NCI-H774 (cell line): ENCODE measurements at places on chromosomes 6 and 20.

GRCh38 chr6:42338744-42339222, 112.9 kb downstream of the TRERF1 start:
- DNase-seq: no peak

DNA sequence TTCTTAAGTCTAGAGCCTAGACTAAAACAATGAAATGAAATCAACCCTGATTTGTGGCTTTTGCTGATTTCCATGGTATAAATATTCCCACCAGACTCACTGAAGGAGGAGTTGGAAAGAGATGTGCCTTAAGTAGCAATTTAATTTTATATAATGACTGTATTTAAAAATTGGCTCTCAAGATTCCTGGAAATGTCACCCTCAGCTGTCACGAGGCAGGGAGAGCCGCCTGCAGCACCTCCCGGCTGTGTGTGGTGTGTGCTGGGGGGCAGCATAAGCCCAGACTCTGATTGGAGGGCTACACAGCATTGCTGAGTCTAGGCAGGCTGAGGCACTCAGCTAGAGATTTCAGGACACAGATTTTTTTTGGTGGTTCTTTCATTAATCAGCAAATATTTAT, 40.6 kb upstream of the TMEM181 start:
- no peak for DNase-seq

DNA sequence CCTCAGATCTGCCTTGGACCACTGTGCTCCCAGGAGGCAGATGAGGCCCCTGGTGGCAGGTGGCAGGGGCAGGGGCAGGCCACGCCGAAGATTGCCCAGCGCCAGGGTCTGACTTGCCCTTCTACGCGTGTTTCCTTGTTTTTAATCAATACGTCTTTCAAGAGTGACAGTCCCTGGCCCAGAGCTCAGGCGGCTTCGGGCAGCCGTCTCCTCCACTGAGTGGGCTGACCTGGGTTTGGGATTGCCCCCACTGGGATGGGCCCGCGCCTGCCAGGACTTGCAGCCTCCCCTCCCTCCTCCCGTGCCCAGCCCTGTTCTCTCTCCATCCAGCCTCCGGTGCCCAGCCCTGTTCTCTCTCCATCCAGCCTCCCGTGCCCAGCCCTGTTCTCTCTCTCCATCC, 21.2 kb downstream of the FRMD1 start:
- DNase-seq: no peak

DNA sequence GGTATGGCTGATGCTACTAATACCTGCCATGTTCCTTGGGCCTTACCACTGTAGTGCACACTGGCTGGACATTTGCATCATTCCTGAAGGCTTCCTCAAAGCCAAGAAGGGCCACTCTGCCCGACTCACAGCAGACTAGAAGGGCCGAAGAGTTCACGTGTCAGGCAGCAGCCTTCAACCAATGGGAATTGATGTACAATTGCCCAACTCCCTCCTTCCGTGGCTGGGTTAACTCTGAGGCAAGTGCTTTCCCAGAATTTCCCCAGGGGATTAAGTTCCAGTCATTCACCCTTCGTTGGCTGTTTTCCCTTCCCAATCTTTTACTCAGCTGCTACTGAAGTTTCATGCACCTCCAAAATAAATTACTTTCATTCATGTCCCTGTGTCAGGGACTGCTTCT, 29.8 kb downstream of the PSMB9 start:
- no peak for DNase-seq

- DNase-seq: no peak
Measured at GRCh38 chr6:163296835-163297519, 117.5 kb upstream of the QKI start.

DNA sequence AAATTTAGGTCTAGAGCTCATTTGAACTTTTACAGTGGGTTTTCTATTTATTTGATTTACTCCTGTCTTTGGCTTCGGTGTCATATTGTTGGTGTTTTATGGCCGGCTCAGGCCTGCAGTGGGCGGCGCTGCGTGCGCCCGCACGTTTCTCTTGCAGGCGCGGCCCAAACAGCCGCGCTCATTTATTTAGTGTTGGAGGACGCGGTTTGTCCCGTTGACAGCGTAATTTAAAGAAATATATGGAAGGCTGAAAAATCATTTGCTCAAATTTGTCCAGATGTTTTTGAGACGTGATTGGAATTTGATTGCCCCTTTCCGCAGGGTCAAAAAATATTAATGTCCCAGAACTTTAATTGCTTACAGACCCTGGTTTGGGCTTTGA, 22.1 kb downstream of the TFAP2B start:
- no peak for DNase-seq

DNA sequence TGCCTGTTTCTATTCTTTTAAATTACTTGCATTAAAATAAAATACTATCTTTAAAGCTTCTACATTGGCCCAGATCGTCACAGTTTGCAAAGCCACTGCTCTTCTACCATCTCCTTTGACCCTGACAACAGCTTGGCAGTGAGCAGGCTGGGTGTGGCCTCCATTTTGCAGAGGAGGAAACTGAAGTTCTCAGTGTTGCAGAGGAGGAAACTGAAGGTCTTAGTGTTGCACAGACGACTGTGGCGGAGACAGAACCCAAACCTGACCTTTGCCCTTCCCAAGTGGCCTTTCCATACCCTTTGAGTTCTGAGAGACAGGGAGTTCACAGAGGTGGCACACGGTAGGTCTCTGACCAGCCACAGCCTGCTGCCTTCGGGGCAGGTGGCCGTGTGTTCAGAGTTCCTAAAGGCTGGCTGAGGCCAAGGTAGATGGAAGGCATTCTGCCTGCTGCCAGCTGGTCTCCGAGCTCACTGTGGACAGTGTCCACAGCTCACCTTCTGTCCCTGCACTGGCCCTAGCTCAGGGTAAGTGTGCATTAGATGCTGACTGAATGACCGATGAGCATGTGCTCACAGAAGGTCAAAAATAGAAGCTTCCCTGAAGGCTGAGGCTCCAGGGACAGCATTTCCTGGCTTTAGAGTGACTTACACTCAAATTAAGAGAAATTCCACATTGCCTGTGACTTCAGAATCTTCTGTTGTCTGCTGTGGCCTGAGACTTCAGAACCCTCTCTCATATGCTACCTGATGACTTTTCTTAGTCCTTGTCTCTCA, 113.5 kb upstream of the SLC24A3 start:
- no peak for DNase-seq

DNA sequence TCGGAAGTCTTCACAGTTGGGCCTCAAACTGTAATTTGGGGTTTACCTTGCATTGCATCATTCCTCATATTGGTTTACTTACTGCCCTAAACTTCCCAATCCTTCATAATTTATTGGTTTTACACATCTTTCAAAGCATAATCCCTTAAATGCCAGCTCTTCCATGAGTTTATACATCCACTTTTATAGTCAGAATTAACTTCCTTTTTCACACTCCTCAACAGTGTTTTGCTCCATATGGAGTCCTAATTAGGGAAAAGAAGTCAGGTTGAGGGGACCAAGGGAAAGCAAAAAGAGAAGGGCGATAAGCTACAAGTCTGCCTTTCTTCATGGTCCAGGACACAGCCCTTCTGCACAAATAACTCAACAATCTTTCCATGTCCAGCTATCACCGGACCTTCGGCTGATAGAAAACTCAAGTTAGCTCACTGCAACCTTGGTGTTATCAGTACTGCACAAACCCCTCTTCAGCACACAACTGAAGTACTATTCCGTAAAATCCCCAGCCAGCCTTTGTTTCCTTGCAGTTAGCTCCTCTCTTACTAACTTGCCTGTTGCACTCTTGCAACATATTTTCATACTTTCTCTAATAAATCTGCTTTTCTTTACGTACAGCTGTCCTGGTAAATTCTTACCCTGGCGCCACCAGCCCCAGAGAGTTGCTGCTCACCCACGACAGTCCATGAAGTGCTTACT, 2.0 kb downstream of the EEF1E1 start:
- DNase-seq: no peak

DNA sequence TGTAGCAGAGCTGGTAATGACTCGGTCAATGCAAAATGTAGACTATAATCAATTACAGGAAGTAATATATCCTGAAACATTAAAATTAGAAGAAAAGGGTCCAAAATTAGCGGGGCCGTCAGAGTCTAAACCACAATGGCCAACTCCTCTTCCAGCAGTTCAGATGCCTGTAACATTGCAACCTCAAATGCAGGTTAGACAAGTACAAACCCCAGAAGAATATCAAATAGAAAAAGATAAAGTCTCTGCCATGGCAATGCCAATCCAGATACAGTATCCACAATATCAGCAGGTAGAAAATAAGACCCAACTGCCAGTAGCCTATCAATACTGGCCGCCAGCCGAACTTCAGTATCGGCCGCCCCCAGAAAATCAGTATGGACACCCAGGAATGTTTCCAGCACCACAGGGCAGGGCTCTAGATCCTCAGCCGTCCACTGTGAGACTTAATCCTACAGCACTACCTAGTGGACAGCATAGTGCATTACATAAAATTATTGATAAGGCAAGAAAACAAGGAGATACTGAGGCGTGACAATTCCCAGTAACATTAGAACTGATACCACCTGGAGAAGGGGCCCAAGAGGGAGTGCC, 158.4 kb downstream of the GPX5 start:
- peak; percentile 57 for DNase-seq

- DNase-seq: no peak
Measured at GRCh38 chr6:73391675-73392074, 3.0 kb upstream of the DDX43 start.

DNA sequence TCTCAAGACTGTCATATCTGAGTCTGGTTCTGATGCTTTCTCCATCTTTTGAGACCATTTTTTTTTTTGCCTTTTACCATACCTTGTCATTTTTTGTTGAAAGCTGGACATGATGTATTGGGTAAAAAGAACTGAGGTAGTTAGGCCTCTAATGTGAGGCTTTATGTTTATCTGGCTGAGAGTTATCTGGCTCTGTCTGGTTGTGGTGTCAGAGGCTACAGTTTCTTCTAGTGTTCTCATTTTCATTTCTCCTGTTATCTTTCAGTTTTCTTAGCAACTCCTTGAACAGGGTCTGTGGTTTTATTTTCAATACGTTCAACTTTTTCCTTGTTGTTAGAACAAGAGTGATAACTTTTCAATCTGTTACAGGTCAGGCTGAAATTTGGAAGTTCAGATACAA, 49.2 kb upstream of the ATXN1 start:
- no peak for DNase-seq

DNA sequence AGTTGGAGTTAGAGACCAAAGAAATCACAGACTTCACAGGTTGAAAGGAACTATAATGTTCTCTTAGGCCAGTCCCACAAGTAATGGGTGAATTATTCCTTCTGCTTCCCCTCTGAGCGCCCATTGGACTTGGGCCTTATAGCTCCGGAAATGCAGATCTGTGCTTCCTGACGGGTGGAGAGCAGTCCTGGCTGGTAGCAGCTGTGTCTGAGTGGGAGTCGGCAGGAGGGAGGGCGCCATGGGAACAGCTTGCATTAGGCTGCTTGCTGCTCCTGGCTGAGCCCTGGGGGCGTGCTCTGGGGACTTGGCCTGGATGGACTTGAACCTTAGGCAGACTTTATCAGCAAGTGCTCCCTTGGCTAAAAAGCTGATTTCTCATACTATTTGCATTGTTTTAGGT, 18.4 kb upstream of the NUP153 start:
- DNase-seq: peak; percentile 20

- no peak for DNase-seq
Measured at GRCh38 chr6:132068766-132069165, 117.6 kb upstream of the CCN2 start.
